Suppressor macrophage treated with lipopolysaccharide for 4 hours (primary cell): ENCODE measurements at places on chromosomes 5 and 9.
A peak's percentile ranks its signal among the peaks of the same experiment; 100 is the strongest.

GRCh38 chr9:111037708-111038330, 451 bp downstream of the LPAR1 start:
- peak; percentile 61 for DNase-seq

DNA sequence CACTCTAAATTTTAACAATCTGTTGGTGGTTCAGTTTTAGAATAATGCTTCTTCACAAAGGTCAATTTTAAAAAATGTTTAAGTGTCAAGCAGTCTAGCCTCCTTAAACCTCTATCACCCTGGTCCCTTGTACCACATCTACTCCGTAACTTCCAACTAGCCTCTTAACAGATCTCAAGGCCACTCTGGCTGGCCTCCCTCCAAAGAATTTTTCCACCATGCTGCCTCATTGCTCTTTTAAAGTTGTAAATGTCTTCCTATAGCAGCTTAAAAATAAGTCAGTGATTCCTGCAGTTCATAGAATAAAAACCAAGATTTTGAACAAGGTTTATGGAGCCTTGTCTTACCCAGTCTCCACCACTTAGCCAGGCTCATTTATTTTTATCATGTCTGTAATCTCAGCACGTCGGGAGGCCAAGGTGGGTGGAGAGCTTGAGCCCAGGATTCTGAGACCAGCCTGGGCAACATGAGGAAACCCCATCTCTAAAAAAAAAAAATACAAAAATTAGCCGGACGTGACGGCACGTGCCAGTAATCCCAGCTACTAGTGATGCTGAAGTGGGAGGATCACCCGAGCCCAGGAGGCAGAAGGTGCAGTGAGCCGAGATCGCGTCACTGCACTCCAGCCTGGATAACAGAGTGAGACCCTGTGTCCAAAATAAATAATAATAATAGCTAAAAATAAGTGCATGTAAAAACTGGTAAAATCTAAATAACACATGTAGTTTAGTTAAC, 924.9 kb upstream of the DMAC1 start:
- DNase-seq: no peak

- DNase-seq: no peak
Measured at GRCh38 chr5:169978714-169979113, 1.6 kb downstream of the INSYN2B start.

- no peak for DNase-seq
Measured at GRCh38 chr5:150612405-150612804, 28.1 kb upstream of the SYNPO start.

GRCh38 chr5:178624631-178625546, 2.0 kb downstream of the CLK4 start:
- no peak for DNase-seq

DNA sequence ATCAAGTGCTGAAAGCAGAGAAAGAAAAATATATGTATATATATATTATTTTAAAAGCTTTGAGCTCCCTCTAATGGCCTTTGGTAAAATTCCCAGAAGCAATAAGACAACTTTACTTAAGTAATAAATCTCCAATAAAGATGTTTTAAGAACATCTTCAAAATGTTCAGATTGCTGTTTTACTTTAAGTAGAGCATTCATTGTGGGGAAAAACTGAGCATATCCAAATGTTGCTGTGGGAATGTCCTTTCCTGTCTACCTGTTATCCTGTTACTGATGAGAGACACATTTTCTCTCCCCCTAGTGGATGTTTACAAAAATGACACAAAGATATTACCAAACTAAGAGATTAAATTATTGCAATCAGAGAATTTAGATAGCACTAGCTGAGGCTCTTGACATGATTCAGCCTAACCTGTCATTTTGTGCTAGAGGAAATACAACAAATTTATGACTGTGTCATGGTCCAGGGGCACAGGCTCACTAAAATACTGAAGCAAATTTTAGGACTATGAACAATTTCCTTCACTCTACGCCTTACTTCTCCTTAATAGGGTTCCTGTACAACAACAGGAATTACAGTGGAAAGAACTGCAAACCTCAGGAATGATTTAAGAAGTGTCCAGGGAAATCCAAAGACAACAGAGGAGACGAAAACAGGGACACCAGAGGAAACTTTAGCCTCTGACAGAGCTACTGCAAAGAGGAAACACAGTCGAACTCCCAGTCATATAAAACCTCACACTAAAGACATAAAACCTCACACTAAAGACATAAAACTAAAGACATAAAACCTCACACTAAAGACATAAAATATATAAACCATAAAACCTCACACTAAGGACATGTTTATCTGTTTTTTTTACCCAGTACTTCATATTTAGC, 24.3 kb upstream of the PRRC1 start:
- peak; percentile 35 for DNase-seq

DNA sequence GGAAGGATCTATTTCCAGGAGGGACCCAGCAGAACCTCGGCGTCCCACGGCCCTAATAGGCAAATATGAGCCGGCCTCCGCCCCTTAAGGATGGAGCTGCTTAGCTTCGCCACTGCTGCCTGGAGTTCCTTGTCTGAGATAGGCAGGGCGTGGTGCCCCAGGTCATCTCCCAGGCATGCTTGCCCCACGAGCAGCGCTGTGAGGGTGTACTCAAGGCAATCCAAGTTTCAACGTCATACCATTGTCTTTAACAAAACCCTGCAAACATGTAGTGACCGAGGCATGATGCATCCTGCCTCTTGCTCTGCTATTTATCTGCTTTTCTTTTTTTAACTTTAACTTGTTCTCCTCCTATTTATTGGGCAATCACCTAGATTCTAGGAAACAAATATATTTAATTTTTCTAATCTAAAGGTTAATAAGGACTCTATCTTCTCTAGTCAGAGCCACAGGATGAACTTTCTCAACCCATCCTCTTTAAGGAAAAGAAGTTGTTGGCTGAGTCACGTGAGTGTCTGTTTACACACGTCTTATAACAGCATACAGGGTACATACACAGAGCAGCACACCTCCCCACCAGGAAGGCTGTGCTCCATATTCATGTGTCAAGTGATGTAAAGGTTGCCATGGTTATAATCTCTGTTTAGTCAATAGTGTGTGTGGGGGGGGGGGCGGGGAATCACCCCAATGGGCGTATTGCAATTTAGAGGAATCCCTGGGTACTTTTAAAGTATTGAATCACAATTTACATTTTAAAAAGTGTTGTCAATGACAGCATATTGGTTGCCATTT, 27.3 kb upstream of the ZSWIM6 start:
- DNase-seq: no peak

DNA sequence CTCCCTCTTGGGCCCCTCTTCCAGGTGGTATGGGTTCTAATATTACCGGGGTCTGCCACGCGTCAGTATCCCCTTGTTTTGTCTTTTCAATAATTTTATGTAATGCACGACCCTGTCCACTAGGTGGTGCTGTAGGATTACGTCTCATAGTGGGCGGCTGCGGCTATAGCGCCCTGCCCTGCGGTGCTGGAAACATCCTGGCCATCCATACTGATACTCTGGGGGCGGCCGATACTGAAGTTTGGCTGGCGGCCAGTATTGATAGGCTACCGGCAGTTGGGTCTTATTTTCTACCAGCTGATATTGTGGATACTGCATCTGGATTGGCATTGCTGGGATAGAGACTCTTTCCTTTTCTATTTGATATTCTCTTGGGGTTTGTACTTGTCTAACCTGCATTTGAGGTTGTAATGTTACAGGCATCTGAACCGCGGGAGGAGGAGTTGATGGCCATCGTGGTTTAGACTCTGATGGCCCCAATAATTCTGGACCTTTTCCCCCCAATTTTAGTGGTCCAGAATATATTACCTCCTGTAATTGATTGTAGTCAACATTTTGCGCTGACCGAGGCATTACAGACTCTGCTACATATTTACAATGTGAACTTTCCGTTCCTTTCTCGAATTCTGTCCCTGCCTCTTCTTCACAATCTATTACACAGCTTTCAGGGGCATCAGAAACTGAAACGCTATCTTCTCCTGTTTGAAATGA, 3.3 kb upstream of the TMEM141 start:
- DNase-seq: peak; percentile 80

DNA sequence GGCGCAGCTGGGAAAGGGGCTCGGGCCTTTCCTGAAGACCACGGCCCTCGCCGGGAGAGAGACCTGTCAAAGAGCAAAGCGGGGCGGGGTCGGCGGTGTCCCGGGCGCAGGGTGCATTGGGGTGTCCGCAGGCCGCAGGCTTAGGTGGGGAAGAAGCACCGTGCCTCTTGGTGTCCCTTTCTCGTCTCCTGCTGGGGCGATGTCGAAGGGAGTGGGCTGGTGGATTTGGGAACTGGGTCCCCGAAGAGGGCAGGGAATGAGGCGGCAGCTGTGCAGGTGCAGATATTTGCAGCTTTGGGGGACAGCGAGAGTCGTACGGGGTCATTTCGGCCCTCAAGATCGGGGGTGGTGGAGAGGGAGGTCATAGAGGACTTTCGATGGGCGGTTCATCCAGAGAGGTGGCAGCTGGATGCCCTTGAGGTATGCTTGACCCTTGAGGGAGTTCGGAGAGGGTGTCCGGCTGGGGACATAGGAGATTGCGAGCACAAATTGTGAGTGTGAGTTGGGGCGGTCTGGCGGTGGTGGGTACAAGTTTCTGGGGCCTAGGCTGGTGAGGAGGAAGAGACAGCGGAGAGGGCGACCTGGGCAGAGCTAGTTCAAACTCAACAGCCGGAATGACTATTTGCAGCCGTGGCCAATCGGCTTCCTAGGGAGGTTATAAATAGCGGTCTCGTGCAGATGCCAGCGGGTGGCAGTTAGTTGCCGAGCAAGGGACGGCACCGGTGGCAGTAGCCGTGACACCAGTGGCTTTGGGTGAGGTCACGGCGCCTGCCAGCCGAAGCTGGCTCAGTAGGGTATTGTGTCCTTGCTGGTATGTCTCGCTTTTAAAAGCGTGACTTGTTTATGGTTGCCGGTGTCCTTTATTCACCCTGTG, 601 bp downstream of the NNT start:
- DNase-seq: peak; percentile 84

DNA sequence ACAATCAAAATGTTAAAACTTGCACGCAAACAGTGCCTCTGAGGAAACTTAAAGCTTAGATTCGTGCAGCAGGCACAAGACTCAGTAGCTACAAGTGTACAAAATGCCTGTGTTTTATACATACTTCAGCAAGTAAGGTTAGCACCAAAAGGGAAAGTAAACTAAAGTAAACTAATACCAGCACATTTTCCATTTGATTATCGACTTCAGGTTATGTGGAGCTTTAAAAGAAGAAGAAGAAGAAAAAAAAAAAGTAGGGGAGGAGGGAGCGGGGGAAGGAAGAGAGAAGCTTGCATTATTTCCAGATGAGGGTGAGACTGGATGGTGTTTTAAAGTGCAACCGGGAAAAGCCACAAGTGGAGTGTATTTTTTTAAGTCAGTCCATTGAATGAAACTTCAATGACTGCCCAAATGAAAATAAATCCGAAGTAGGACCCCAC, 596 bp upstream of the ADAMTS6 start:
- peak; percentile 9 for DNase-seq

DNA sequence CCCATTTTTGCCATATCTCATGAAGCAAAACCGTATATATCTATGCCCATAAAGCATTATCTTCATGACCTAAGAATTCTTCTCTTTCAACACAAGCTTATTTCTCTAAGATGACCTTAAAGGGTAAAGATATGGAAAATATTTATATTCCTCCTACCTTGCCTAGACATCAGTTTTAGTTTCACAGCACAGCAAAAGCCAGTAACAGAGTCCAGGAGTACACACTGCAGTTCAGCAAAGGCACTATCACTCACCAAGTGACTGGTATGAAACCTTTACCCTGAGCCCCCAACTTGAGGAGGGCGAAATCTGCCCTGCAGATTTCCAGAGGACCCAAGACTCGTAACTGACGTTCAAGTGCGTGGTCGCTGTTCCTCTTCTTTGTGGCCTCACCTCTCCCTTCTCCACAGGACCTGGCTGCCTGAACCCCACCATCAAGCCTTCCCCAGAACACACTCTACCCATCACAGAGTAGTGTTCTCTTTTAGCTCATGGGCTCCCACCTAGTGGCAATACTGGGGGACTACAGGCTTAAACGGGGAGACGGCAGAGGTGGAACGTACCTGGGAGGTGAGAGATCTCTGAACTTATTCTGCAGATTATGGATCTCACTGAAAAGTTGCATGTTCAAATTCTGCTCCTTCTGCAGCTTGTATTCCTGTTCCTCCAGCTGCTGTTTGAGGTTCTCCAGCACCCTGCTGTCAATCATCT, 141.0 kb downstream of the CDK5RAP2 start:
- no peak for DNase-seq

GRCh38 chr5:45796959-45797553, 100.9 kb upstream of the HCN1 start:
- DNase-seq: peak; percentile 3

GRCh38 chr5:88089719-88090390, 178.8 kb downstream of the TMEM161B start:
- DNase-seq: no peak

DNA sequence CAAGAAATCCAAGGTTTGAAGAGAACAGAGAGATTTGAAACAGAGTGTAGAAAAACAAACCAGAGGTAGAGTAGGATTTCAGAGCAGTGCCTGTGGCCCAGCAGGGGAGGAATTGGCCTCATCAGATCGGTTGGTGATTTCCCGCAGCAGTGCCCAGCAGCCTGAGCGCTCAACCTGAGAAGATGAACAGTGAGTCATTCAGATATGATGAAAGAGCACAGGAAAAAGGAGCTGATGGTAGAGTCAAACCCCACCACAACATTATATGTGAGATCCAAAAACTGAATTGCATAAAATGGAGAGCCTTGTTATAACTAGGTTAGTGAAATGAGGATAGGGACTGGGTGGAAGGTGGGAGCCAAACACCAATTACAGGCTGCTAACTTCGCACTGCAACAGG, 248.9 kb downstream of the PIK3R1 start:
- DNase-seq: no peak

- DNase-seq: peak; percentile 47
Measured at GRCh38 chr5:143494162-143494561, 90.7 kb upstream of the NR3C1 start.

GRCh38 chr9:10062629-10063395, 550.0 kb downstream of the PTPRD start:
- no peak for DNase-seq

DNA sequence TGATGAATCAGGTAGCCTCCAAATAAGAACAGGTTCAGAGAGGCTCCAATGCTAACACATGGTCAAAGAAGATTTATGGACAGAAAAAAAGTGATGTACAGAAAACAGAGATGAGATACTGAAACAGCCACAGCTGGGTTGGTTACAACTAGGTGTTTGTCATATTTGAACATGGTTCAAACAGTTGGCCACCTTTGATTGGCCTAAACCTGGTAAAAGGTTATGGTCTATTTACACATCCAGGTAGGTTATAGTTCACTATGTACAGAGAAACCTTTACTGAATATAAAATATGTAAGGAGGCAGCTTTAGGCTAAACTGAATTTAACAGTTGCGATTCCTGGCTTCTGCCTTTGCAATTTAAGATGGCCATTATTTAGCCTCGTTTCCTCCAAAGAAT, 134.0 kb upstream of the ZNF366 start:
- no peak for DNase-seq

- no peak for DNase-seq
Measured at GRCh38 chr5:1322955-1323802, 21.7 kb downstream of the CLPTM1L start.

- no peak for DNase-seq
Measured at GRCh38 chr5:179614745-179615144, 8.7 kb downstream of the HNRNPH1 start.

GRCh38 chr5:119338326-119338946, 17.4 kb upstream of the TNFAIP8 start:
- no peak for DNase-seq
